Stimulated activated CD4-positive, alpha-beta T cell treated with anti-CD3 and anti-CD28 coated beads, Interleukin-2, amount 100 ng/mL, for 48 hours (primary cell): ENCODE measurements at places on chromosomes 6 and 20.

- DNase-seq = no peak
These were observed 118.7 kb downstream of the CLIC5 start for GRCh38 chr6:45896783-45897441.

DNA sequence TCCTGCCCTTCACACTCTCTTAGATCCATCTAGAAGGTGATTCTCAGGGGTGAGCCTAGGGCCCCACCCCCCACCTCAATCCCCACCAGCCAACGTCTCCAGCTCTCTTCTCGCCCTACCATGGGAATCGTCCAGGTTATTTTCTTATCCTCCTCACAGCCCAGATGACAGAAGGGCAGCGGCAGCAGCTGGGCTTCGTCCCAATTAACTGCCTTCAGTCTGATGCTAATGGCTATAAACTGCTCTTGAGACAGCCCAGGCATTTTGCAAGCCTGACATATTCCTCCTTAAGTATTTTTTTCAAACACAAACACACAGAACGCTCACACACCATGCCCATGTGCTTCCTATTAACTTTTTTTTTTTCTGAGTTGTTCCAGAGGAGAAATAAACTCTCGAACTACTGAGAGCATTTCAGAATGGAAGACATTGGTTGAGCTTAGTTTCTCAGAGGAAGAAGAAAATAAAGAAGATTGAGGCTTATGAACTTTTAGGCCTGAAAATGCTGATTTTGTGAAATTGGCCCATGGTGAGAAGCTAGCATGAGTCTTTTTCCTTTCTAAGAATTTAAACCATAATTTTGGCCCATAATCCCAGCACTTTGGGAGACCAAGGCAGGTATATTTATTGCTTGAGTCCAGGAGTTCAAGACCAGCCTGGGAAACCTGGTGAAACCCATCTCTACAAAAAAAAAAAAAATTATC is 124.6 kb downstream of the EYA2 start:
- DNase-seq = no peak

DNA sequence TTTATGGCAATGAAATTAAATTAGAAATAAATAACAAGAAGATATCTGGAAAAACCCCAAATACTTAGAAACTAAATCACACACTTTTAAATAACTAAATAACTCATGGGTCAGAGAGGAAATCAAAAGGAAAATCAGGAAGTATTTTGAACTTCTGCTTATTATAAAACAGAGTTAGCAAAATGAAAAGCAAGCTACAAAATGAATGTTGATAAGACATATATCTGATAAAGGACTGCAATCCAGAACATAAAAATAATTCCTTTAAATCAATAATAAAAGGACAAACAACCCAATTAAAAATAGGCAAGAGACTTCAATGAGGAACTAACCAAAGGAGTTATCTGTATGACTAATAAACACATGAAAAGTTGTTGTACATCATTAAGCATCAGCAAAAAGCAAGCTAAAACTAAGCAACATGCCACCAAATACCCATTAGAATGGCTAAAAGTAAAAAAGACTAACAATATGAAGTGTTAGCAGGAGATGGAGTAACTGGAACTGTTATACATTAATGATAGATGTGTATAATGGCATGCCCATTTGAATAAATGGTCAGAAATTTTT is 38.9 kb upstream of the STMND1 start:
- no peak for DNase-seq

GRCh38 chr6:3260772-3261517 is 2.2 kb downstream of the PSMG4 start:
- DNase-seq = no peak

GRCh38 chr6:167933847-167934246 is 63.6 kb upstream of the KIF25 start:
- no peak for DNase-seq

DNA sequence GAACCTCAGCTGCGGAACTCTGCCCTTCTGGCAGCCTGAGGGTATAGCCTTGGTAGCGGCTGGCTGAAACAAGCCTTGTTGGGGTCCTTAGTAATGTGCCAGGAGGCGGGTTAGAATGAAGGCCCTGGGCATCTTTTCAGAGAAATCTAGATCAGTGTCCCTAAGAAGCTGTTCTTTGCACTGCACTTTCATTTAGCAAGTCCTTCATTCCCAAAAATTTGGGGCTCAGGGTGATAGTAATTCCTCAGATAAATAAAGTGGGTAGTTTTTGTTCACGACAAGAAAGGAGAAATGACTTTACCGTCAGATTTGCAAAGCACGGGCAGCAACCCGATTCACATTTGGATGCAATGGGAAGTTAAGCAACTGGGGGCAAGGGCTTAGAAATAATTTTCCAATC is 3.2 kb downstream of the INSM1 start:
- no peak for DNase-seq

DNA sequence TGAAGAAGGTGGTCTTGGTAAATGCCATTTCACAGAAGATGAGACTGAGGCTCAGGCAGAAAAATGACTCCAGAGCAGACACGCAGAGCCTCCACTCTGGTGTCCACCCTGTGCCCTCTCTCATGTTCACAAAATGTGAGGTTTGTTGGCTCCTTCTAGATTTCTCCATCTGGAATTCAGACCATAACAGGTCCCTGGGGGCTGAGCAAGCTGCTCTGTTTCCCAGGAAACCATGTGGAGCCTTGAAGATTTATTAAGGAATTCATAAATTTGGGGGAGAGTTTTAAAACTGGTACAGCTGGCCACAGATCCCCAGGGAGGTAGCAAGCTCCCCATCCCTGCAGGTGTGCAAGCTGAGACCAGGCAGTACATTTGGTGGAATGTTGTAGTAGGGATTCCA is 38.8 kb upstream of the SIRPA start:
- DNase-seq = no peak

DNA sequence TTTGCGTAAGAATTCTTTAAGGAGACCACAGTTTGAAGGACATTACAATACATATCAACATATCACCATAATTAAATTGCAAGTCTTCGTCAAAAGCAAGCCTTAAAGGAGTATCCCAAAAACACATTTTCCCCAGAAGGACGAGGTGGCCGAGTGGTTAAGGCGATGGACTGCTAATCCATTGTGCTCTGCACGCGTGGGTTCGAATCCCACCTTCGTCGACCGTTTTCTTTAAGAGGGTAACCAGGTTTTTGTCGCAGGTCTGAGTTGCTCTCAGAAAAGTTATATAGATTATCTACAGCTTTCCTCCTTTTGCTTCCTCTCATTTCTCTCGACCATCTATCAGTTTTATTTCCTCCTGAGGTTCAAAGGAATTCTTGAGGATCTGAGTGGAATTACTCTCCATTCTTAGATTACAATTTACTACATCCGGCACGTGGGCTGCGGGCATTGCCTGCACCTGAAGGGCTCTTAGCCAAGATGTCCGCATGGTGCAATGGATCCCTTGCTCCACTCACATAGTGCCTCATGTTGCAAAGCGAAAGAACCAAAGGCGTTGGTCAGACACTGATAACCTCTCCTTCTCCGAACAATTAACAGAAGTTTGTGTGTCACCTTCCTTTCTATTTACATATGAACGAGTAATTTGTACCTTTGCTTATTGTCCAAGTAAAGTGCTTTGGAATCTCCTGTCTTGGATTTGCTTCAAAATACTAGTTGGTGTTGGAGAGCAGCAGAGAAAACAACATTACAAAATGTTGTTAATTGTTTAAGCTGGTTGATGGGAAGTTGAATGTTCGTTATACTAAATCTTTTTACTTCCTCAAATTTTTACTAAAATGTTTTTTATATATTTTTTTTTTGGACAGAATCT is 14.0 kb downstream of the POM121L2 start:
- DNase-seq = peak; percentile 32

GRCh38 chr20:38975539-38976120 is 13.5 kb downstream of the DHX35 start:
- no peak for DNase-seq

DNA sequence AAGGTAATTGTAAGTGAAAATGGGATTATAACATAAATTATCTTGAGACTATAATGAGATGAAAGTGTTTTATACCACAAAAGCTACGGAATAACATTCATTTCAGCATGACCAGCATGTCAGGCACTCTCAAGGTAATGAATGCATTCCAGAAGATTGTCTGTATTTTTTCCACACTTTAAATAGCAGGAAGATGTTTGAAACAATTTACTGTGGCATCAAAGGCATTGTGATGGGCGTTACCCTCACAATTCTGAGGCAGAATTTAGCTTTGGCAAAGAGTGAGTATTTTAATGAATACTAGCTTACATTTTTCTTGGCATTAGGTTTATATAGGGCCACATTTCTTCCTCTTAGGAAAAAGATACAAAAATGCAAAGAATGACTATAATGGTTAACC is 627.2 kb downstream of the BCKDHB start:
- no peak for DNase-seq

DNA sequence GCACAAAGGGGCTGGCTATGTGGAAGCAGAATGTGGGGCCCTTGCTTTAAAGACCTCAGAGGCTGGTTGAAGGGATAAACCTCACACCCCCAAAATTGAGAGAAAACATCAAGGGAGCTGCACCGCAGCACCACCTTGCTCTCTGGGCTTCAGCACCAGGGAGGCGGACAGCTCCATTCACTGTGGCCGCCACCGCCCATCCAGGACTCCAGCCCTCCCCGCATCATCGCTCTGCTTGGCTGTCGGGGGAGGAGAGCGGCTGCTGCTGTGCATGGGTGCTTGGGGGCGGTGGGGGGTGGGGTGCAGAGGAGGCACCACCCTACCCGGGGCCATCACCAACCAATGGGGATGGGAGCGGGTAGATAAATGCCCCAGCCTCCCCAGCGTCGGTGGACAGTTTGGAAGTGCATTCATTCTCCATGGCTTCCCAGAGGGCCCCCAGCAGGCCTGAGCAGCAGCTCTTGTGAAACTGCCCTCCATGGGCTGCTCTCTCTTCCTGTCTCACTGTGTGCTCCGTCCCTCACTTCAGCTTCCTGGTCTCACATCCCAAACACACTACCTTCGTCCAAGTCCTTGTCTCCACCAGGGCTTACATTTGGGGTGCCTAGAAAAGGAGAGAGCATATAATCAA is 75.7 kb upstream of the BHLHE23 start:
- peak; percentile 36 for DNase-seq

DNA sequence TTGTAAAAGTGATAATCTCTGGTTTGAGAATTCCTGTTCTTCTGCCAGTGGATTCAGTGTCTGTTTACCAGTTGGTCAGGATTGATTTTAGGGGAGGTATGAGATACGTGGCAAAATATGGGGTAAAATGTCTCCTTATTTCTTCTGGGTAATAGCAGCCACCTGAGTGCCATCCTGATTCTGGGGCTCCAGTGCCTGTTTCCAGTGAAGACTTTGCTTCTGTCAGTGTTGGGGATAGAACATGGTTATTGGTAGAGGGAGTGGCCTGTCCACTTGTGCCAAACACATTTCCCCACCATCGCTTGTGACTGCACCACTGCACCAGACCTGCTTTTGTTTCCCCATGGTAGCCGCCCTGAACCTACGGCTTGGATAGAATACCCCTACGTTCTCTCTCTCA is 15.7 kb downstream of the PANK2 start:
- DNase-seq = no peak

- DNase-seq = no peak
These were observed 12.8 kb upstream of the KHDRBS2 start for GRCh38 chr6:62298745-62299392.

DNA sequence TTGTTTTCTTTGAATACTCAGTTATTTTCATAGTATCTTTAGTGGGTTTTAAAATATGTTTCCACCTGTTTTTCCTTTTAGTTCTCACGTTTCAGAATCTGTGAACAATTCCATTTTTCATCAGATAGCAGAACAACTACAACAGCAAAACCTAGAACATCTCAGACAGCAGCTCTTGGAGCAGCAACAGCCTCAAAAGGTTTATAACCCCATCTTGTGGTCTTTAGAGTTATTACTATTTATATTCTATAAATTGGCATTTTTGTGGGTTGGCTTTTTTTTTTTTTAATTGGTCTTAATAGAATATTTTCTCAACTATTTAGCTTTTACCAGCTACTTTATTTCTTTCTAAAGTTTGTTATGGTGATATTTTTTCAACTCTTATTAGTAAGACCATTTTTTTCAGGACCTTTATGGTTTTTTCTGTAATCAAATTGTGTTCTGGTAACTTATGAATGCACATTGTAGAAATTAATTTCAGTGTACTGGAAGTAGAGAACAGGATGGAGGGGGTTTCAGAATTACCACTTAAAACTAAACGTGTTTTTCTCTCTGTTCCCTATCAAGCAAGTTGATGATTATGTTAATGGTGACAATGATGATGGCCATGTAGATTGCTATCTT is 72.2 kb downstream of the SCAF8 start:
- DNase-seq = no peak
